SJCRH30 (cell line): ENCODE measurements at places on chromosomes 11 and 22. TPM values are rescaled to one million over a fixed set of nuclear protein-coding genes. Genes with fewer than 3 reads are reported as not detected.

ANO3 gene
- total RNA-seq, result 0.12 and 0.56 TPM in 2 replicates

MRGPRE gene
- total RNA-seq, result not detected in 2 replicates

HOATZ gene
- total RNA-seq, result not detected in 2 replicates

IL18 gene
- total RNA-seq, result 0.14 and 0.18 TPM in 2 replicates

DNA sequence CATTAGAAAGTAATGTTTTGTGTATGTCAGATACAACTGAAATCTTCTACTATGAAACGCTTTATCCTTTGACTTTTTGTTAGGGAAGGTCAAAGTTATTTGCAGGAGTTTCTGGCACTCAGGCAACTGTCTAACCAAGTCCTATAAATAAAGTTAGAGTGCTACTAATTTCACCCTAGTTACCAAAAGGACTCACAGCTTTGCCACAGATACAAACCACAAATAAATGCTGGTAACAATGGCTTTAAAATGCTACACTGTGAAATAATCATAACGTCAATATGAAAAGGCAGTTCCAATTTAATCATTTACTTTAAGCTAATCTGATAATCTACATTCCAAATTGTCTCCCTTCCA is 124.3 kb downstream of the RBFOX2 start:
- no peak for DNase-seq

GRCh38 chr11:44945666-44946065 is 5.0 kb downstream of the TP53I11 start:
- no peak for DNase-seq

- DNase-seq, result no peak
Measured at GRCh38 chr11:125481531-125481930, 14.5 kb downstream of the FEZ1 start.

GRCh38 chr11:47155879-47156278 is 20.8 kb downstream of the ARFGAP2 start:
- no peak for DNase-seq

RTN4R gene
- total RNA-seq, result 0.10 and 0.30 TPM in 2 replicates

- DNase-seq, result no peak
Measured at GRCh38 chr11:34928960-34929680, 12.7 kb downstream of the PDHX start.

TREH gene
- total RNA-seq, result not detected in 2 replicates

DNA sequence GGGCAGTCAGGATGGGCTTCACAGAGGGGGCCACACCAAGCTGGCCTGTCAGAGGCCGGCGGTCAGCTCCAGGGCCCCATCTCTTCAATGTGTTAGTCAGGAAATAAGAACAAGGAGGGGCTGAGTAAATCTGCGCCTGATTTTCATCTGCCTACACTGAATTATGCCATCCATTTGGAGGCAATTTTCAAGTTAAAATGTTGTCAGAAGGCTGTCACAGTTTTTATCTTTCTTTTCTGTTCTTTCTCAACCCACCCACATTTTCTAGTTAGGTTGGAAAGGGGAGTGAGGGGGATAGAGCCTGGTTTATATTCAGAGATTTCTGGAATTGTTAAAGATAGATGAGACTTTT is 18.8 kb downstream of the ADORA2A start:
- DNase-seq, result no peak

DNA sequence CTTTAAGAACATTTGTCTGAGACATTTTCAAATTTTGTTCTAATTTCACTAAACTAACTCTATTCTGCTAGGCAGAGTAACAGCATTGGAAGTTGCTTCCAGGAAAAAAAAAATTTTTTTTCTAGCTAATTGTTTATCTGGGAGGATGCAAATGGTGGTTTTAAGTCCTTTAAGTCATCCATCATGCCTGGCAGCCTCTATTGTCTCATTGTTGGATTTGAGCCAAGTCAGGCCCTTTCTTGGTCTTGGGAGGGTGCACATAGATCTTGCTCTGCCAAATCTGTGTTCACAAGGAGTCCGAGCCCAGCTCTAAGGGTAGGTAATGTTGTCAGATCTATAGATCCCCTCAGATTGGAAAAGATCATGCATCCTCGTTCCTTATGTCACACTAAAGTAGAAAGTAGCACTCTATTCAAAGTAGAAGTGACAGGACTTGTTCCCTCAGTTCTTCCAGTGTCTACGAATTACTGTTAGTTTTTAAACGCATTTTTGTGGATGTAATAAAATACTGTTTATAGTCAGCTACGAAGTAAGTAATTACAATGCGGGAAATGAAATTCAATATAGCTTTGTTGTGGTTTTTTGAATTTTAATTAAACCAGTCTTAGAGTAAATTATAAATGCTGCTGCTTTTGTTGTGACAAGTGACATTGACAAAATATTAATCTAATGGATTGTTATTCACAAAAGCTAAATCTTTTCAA is 166.0 kb upstream of the RASSF10 start:
- DNase-seq, result peak; percentile 79

DNA sequence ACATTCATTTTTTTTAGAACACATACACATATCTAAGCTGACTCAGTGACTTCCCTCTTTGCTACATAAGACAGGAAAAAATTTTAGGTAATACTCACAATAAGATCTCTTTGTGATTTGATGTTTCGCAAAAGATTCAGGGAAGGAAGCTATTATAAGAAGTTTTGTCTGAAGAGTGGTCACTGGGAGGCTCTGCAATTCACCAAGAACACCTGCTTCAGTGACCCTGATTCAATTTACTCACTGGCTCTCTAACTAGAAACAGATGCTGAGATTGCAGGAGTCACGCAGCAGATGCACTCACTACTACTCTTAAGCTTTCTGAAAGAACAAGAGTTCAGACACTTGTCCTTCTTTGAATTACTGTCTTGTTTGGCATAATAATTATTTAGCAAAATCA is 193.6 kb upstream of the DDI1 start:
- DNase-seq, result peak; percentile 38

- no peak for DNase-seq
Measured at GRCh38 chr11:125873881-125874555, 13.4 kb upstream of the HYLS1 start.

CHRNA10 gene
- total RNA-seq, result 0.33 and 0.91 TPM in 2 replicates

GRCh38 chr11:93541884-93542810 is 1.0 kb downstream of the SMCO4 start:
- peak; percentile 51 for DNase-seq

DNA sequence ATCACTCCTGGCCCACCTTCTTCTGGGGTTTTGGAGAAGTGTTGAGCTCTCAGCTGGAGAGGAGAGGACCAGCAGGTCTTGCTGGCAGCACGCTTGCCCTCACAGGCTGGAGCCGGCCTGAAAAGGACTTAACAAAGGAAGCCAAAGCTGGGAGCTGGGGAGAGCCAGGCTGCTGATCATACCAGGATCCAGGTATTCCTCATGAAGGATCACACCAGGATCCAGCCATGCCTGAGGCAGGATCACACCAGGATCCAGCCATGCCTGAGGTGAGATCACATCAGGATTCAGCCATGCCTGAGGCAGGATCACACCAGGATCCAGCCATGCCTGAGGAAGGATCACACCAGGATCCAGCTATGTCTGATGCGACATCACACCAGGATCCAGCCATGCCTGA is 17.0 kb downstream of the MRGPRD start:
- no peak for DNase-seq

DNA sequence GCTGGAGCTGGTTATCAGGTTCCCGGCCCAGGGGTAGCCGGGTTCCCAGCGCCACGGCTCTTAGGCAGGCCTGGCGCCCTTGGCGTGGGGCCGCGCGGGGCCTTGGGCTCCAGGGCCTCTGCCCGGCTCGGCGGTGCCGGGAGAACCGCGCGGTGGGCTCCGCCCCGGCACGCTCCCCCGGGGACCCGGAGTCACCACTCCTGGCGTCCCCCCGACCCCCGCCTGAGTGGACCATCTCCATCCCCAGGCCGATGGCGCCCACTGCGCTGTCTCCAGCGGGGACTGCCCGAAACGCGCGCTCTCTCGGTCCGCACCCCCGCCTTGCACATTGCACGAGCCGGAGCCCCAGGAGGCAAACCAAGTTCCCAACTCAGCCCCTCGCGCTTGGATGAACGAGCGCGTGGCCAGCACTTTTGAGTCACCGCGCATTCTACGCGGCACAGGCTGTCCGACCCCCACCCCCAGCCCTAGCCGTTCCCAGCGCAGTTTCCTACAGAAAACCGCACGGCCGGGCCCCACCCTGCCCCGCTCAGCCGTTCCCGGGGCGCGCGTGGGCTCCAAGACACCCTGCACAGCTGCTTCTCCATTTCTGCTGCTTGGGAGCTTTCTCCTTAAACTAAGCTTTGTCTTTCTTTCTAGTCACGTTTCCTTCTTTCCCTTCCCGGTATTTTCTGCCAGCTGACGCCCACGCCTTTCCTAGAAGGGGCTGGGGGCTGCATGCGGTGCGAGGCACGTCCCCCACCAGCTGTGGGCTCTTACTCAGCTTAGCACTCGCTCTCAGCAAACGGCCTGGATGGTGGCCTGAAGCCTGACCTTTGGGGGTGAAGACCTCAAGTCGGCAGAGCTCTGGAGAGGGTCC is 650 bp upstream of the CHID1 start:
- peak; percentile 57 for DNase-seq

DNA sequence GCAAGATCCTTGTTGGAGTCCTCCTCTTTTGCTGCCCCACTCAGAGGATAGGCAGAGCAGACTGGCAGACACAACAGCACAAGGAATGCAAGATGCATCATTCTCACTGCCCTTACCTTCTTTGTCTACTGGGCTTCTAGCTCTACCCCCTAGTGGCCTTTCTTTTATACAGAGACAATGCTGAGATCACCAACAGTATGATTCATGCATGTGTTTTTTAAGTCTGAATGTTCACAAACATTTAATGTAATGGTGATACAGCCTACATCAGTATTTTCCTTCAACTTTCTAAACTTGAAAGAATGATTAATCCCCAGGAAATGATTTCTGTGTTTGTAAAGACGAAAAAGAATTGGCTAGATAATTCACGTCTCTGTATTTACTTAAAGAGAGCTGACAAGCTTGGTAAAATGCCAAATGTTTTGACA is at the start of gene MMP10:
TSS of gene MMP10 (minus strand) at position 138 of the 428 bp plus-strand sequence. CDS start at position 101, 37 bp downstream.
- peak; percentile 25 for DNase-seq

DNA sequence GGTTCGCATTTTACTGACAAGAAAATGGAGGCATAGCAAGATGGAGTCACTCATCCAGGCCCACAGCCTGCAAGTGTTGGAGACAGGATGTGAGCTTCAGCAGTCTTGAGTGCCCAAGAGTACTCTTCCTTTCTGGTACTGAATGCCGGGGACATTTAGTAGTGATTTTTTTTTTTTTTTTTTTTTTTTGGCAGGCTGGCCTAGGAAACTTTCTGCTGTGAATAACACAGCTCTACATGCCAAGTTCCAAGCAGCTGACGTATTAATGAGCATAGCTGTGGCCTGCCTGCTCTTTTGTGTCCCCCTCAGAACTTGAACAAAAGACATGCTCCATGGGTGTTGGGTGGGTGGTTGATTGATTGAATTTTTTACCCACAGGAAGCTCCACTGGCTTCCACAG is 195.5 kb upstream of the CADM1 start:
- DNase-seq, result no peak

DNA sequence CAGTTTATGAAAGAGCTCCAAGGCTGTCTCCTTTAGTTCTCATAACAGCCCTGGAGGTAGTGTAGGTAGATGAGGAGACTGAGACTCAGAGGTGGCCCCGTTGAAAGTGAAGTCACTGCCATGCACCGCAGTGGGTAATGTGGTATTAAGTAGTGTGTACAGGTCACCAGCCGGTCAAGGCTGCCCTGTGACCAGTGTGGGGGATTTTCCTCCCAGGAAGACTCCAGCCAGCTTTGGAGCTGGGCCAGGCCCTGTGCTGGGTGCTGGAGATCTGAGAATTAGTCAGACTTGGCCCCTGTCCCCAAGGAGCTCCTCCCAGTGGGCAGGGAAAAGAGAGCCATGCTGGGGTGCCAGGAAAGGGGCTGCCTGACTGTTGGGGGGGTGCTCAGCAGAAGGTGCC is 5.3 kb downstream of the OMP start:
- DNase-seq, result peak; percentile 57

- no peak for DNase-seq
Measured at GRCh38 chr11:11407763-11408084, 54.7 kb upstream of the CSNK2A3 start.

GRCh38 chr11:27646051-27646818 is 54.0 kb downstream of the BDNF start:
- DNase-seq, result no peak

- no peak for DNase-seq
Measured at GRCh38 chr11:12667646-12668045, 6.6 kb upstream of the TEAD1 start.

- no peak for DNase-seq
Measured at GRCh38 chr11:2730272-2731129, 30.7 kb upstream of the KCNQ1OT1 start.

CHRDL2 gene
- total RNA-seq, result not detected in 2 replicates

GRCh38 chr11:72740562-72741428 is 11.4 kb downstream of the ARAP1 start:
- DNase-seq, result no peak

CASP12 gene
- total RNA-seq, result not detected in 2 replicates

- no peak for DNase-seq
Measured at GRCh38 chr11:117842131-117842941, 17.8 kb upstream of the FXYD2 start.

- no peak for DNase-seq
Measured at GRCh38 chr11:71491940-71492339, 35.1 kb upstream of the KRTAP5-7 start.

DNA sequence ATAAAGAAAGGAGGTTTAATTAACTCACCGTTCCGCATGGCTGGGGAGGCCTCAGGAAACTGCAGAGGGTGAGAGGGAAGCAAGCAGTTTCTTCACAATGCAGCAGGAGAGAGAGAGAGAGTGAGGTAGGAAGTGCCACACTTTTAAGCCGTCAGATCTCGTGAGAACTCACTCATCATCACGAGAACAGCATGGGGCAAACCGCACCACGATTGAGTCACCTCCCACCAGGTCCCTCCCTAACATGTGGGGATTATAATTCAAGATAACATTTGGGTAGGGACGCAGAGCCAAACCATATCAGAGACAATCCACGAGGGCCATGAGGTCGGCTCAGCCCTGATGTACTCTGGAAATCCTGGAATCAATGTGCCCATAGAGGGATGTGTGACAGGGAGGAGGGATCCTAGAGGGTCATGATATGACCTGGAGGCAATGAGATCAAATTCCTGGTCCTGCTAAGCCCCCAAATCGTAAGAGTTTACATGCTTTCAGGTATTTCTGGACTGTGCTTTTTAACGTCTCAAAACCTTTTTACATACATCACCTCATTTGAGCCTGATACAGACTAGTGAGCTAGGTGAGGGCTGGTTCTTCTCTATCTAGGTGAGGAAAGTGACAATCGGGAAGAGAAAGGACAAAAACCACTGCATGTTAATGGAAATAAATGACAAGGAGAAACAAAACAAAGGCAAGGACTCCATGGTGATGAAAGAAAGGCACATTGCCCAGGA is 19.5 kb upstream of the RASSF10 start:
- DNase-seq, result peak; percentile 30

- no peak for DNase-seq
Measured at GRCh38 chr11:60917267-60917666, 3.3 kb downstream of the TMEM109 start.

GRCh38 chr11:108788565-108789199 is 123.8 kb downstream of the DDX10 start:
- no peak for DNase-seq

- no peak for DNase-seq
Measured at GRCh38 chr11:117366248-117366647, 38.6 kb downstream of the CEP164 start.

SLC22A25 gene
- not detected in 2 replicates for total RNA-seq
